ENCODE measurements at places on chromosomes 3 and 15.

DNA sequence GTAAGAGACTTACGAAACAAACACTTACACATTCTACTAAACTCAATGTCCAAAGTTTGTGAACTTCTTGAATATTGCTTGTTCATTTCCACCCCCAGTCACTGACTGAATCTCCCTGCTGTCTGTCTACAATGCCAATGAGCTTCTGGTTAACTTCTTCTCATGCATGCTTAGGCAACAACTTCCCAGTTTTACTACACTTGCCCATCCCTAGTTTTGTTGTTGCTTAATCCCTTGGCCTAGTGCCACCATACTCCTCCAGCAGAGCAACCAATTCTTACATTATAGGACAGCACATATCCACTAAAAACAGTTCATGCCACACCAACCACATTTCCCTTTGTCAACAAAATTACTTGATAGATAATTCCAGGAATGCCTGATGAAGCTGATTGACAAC, 40.9 kb upstream of the CCR2 start:
- DNase-seq: no peak

GRCh38 chr3:59483191-59483590, 433.4 kb upstream of the CFAP20DC start:
- no peak for DNase-seq

DNA sequence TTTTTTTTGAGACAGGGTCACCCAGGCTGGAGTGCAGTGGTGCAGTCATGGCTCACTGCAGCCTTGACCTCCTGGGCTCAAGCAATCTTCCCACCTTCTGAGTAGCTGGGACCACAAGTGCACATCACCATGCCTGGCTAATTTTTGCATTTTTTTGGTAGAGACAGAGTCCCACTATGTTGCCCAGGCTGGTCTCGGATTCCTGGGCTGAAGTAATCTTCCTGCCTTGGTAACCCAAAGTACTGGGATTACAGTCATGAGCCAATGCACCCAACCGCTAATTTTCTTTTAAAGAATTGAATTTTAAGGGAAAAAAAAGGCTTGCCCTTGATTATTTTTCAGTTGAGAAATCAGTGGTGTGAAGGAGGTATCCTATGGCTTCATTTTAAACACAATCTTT, 334.0 kb downstream of the SOX2 start:
- DNase-seq: no peak

DNA sequence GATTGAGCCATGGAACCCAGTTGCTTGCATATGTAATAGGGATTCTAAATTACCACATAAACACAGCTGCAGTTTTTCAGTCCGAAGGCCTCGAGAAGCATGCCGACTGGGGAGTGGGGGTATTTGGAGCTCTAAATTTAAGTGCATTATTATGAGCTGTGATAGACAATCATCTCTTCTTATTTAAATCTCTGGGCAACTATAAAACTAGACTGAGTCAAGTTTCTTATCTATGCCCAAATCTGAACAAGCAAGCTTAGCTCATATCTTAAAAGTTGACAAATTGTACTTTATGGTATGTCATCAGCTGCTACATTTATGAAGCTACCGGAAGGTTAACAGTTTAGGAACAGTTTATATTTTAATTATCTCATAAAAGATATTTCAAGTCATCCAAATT, 19.5 kb upstream of the THRB start:
- no peak for DNase-seq

- DNase-seq: no peak
Observed at GRCh38 chr15:64032329-64032728, 14.0 kb downstream of the DAPK2 start.

GRCh38 chr3:10315771-10316344, 5.1 kb downstream of the SEC13 start:
- DNase-seq: peak; percentile 5

DNA sequence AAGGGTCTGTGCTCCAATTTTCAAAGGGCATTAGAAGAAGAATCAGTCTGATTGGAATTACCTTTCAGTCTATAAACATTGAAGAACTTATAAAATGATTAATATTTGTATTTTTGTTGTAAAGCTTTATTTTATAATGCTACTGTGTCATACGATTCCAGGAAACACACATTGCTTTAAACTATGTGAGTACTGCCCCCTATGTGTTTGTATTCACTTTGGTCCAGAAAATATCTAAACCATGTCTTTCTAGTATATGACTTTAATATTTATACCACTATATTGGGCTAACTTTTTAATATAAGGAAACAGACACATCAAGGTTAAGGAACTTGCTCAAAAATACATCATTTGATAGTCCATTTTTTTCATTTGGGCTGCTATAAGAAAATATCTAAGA, 3.2 kb upstream of the RIOX2 start:
- no peak for DNase-seq

DNA sequence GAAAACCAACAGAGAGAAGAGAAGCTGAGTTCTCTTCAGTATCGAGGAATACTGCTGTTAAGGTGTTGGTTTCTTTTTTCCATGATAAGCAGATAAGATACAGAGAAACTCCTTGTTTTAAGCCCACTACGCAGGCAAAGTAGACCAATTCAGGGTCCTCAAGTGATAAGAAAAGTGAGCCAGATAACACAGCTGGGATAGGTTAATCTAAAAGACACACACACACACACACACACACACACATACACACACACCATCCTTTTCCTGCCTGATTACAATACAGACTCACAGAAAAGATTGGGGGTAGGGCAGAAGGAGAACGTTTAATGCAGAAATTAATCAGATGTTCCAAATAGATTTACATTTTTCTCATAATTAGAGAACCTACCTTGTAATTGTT, 6.5 kb upstream of the PHLDB2 start:
- no peak for DNase-seq

- DNase-seq: no peak
Observed at GRCh38 chr15:50149090-50149489, 30.1 kb upstream of the ATP8B4 start.

GRCh38 chr3:107986505-107986904, 104.3 kb downstream of the CD47 start:
- DNase-seq: no peak

DNA sequence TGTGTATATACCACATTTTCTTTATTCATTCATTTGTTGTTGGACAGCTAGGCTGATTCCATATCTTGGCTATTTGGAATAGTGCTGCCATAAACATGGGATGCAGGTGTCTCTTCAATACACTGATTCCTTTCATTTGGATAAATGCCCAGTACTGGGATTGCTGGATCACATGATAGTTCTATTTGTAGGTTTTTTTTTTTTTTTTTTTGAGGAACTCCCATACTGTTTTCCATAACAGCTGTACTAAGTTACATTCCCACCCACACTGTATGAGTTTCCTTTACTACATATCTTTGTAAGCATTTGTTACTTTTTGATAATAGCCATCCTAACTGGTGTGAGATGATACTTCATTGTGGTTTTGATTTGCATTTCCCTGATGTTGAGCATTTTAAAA, 437.7 kb downstream of the DIPK2A start:
- DNase-seq: no peak

- DNase-seq: no peak
Observed at GRCh38 chr3:62621176-62621575, 247.8 kb upstream of the FEZF2 start.

DNA sequence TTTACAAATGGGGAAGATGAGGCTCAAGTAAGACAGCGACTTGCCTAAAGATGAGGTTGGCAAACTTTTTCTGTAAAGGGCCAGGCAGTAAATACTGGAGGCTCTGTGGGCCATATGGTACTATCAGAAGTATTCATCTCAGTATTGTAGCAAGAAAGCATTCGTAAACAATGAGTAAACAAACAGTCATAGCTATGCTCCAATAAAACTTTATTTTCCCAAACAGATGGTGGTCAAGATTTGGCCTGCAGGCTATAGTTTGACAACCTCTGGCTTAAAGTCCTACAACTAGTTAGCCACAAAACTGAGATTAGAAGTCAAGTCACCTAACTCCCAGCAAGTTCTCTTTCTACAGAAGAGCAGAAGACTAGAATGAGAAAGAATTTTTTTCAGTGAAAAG, 177.0 kb upstream of the NECTIN3 start:
- DNase-seq: no peak

GRCh38 chr3:141845407-141846049, 30.9 kb upstream of the ATP1B3 start:
- DNase-seq: no peak

- no peak for DNase-seq
Observed at GRCh38 chr3:176839901-176840300, 357.4 kb downstream of the TBL1XR1 start.

- DNase-seq: no peak
Observed at GRCh38 chr15:40565333-40566238, 744 bp upstream of the CCDC32 start.

- no peak for DNase-seq
Observed at GRCh38 chr3:180036092-180036670, 556 bp downstream of the PEX5L start.

DNA sequence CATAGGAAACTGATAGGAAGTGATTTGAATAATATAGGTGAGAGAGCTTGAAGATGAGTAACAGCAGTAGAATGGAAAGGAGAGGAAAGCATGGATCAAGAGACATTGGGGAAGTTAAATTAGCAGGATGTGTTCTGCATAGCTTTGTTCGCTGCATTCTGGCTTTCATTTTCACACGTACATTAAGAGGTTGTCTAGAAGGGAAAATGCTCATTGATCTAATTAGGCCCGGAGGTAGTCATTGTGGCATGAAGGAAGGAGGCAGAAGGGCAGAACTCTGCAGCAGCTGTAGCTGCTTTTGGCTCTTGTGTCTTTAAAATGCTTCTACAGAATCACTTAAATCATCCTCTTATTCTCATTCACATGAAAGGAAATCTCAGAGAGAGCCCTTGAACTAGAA, 40.3 kb downstream of the KCNAB1 start:
- no peak for DNase-seq

DNA sequence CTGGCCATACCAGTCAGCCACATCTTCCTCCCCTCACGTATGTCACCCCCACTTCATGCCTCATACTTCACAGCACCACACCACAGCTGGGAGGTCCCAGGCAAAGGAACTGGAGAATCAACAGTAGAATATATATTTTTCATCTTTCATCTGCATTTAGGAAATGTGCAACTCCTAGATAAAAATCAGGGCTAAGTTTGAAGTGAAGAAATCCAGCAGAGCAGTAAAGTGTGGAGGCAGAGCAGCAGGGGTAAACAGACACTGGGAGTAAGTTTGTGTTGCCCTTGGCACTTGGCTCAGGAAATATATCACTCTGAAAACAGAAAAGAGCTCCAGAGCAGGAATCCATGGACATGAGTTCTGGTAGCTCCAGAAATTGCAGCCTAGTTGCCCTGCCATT, 2.8 kb upstream of the HERC1 start:
- DNase-seq: no peak

DNA sequence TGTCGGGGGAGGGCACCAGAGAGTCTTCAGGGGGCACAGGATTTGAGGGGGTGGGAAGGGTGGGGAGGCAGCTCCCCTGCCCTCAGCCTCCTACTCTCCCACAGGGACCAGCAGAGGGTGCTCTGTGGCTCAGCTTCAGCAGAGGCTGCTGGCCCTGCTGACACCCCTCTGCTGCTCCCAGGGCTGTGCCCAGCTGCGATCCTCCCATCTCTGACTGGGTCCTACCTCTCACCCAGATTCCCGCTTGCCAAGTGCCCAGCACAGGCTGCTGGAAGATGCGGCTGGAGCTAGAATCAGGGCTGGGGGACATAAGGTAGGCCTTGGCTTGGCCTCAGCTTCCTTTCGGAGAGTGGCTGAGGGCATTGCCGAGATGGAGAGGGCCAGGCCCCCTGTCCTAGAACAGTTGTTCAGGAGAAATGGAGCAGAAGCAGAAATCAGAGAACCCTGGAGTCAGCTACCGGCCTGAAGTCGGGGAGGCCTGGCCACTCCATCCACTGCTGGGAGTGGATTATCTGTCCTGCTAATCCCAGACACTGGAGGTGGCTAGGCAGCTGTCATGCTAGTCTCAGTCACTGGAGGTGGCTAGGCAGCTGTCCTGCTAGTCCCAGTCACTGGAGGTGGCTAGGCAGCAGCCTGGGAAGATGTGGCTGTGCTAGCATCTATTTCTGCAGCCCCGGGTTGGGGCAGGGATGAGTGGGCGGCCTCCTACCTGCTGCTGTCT, 3.9 kb downstream of the GRM2 start:
- DNase-seq: no peak

Measured in C1 segment of cervical spinal cord (tissue), 14 donors.